ENCODE measurements at places on chromosomes 1 and 21. TPM values are rescaled to one million over a fixed set of nuclear protein-coding genes. Genes with fewer than 3 reads are reported as not detected.

- DNase-seq = no peak
Measured at GRCh38 chr1:156508205-156508954, 7.8 kb upstream of the MEF2D start.

- peak; percentile 10 for DNase-seq
Measured at GRCh38 chr1:174874331-174875053, 125.3 kb upstream of the CACYBP start.

DNA sequence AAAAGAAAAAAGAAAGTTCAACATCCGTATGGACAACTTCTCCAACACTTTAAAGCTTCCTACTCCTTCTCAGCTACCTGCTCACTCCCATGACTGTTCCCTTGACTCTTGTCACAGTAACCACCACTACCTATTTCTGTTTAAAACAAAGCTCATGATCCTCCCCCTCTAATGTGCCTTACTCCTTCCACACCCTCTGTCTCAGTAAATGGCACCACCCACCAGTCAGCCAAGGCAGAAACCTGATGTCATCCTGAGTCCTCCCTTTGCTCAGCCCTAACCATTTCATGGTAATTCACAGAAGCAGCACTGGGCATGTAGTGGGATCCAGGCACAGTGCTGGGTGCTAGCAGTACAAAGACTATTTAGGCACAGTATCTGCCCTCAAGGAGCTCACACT lies 63.0 kb upstream of the PPM1J start:
- no peak for DNase-seq

- DNase-seq = peak; percentile 92
Measured at GRCh38 chr1:32142446-32143301, 34.8 kb downstream of the KPNA6 start.

- no peak for DNase-seq
Measured at GRCh38 chr1:169698976-169699375, 12.4 kb downstream of the SELL start.

DNA sequence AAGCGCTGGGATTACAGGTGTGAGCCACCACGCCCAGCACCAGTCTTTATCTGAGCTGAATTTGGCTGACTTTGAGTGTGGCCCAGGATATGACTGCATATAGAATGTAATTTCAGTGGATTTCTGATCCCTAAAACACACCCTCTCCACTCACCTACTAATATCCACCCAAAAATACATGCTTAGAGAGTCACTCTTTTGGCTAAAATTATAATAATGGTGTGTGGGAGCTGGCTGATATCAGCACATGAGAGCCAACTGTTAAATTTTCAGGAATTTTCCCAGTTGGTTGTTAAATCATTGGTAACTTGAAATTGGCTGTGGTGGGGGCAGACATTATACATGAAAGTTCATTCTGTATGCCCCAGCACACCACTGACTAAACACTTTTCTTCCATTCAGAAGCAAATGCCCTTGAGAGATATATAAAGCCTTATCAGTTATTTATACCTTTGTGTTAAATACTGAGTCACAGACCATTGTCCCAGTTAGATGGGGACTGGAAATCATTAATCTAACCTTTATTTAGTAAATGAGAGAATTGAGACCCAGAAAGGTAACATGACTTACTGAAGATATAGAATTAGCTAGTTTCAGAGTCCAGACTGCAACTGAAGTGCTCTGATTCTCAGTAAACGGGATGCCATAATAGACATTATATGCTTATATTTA lies 9.9 kb upstream of the CD247 start:
- no peak for DNase-seq

GRCh38 chr1:31064111-31064717 lies 1.3 kb downstream of the PUM1 start:
- DNase-seq = peak; percentile 10

DNA sequence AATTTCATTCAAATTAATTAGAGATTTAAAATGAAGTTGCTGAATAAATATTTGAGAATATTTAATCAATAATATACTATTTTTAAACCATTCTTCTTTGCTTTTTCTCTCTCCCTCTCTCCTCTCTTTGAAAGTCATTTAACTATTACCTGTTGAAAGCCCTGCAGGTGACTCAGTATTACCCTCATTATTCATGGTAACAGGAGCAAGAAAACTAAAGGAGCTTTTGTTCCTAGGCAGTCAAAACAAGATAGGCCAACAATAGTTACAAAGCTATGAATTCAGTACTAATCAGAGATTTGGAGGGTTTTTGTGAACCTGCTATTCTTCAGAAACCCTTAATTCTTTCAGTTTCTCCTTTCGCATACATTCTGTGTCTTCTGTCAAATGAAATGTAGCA lies 721.3 kb upstream of the NCAM2 start:
- DNase-seq = no peak

GRCh38 chr1:28021064-28021463 lies 61.3 kb downstream of the XKR8 start:
- no peak for DNase-seq

DNA sequence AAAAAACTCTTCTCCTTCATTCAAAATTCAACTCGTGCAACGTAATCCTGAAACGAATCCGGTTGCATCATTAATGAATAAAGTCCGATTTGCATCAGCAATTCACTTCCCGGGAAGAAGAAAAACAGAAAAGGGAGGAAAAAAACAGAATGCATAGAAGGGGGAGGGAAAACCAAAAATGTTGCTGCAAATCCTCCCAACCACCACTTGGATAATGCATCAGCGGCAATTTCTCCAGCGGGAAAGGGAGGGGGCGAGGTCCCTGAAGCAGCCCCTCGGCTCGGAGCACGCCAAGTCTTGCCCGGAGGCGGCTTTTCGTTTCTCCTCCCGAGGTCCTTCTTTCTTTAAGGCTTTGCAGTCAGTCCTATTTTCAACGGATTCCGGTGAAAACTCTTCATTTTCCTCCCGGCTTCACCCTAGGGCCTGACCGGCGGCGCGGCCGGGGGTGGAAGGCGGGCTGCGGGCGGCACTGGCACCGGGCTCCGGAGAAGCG lies 723 bp downstream of the CDC42BPA start:
- peak; percentile 76 for DNase-seq

- peak; percentile 97 for DNase-seq
Measured at GRCh38 chr1:39204441-39205081, at the start of gene MACF1. TSS of gene MACF1 (plus strand) at chr1:39204695. CDS start at chr1:39205023, 328 bp downstream.

DNA sequence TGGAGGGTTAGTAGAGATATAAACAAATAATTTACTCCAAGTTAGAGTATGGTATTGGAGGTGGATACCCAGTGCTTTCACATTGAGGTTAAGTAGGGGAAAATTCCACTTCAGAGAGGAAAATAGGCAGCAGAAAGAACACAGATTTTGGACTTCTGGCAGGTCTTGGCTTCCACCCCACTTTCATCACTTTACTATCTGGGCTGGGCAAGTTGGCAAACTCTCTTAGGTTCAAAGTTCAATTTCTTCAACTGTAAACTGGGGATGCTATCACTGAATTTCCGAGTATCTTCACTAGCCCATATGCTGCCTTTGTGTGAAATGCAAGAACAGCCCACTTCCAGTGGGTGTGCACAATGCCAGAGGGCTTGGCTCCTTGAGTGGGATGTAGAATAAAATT lies 214.9 kb downstream of the GABPA start:
- no peak for DNase-seq

DNA sequence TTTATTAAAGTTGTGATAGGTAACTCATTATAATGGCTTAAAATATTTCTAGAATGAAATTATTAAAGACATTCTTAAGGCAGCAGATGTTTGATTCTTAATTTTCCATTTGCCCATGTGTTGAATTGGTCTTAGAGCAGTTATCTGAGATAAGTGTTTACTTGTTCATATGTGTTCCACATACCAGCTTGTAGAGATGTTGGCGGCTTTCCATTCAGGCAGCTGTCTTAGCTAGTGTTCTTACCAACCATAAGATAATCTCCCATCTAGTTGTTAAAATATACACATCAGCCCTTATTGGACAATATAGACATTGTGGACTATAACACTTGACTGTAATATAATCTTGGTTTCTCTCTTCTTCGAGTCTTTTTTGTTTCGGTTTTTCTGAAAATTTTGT lies 1372.9 kb upstream of the ADGRL2 start:
- no peak for DNase-seq

DNA sequence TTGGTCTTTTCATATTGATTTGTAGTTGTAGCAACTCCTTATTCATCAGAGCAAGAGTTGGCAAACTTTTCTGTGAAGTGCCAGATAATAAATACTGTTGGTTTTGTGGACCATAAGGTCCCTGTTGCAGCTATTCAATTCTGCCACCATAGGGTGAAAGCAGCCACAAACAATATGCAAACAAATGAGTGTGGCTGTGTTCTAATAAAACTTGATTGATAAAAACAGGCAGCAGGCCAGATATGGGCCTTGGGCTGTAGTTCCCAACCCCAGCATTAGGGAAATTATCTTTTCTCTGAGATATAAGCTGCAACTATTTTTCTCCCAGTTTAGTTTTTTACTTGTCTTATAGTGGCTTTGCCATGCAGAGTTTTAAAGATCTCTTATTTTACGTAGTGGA lies 469.2 kb downstream of the SMYD3 start:
- DNase-seq = no peak

- DNase-seq = no peak
Measured at GRCh38 chr21:30234643-30235042, 18.7 kb upstream of the CLDN8 start.

DNA sequence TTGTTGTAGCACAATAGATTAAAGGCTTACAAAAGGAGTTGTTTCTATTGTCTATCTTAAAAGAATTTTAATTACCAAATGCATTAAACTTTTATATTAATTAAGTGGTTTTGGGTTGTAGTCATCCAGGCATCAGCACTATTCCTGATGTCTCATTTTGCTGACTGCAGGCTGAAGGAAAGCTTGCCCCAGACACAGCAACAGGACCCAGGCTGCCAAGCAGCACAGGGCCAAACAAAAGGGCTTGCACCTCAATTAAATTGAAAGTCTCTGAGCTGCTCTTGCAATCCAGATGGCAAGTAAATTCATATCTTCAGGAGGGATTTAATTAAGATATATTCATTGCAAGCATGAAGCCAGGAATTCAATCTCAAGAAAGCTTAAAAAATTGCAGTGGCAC lies 80.7 kb upstream of the CHODL start:
- no peak for DNase-seq

GRCh38 chr1:90417126-90417525 lies 300.0 kb downstream of the BARHL2 start:
- no peak for DNase-seq

GRCh38 chr1:91513706-91514105 lies 13.1 kb downstream of the CDC7 start:
- no peak for DNase-seq

DNA sequence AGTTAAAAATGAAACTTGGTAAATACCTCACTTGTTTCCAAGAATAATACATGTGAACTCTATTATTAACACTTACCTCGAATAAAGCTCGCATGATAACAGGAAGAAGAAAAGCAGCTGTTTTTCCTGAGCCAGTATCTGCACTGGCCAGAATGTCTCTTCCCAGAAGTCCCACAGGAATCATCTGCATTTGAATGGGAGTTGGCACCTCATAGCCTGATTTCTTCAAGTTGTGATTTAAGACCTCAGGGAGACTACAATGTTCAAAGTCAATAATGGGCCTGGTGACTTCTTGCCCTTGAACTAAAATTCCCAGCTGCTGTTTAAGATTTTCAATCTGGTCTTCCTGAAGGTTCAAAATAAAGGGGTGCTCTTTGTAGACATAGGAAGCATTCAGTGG lies 3.8 kb downstream of the DDX59 start:
- DNase-seq = no peak

DNA sequence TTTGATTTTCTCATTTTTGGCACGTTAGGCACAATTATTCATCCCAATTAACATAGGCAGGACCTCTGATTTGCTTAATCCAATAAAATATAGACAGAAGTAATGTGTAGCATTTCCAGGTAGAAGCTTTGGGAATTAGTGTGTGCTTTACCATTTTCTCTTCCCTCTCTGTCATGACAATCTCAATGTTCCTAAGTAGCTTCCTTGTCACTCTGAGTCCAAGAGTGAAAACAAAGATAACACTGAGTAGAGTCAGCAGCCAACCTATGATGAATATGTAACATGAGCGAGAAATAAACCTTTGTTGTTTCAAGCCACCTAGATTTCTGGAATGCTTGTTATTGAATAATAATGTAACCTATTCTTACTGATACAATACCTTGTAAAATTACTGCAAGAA lies 283.8 kb downstream of the OMA1 start:
- no peak for DNase-seq

GRCh38 chr1:95233737-95234500 lies at the start of gene RWDD3:
TSS of gene RWDD3 (plus strand) at chr1:95234210. CDS start at chr1:95234231, 21 bp downstream.
- DNase-seq = peak; percentile 96

Gene LIN28A
- 1.4 TPM for total RNA-seq

Gene TRAF3IP3
- 6.7 TPM for total RNA-seq

Gene RNF186
- not detected for total RNA-seq

Gene RPE65
- 10.1 TPM for total RNA-seq

Gene PHF13
- total RNA-seq = 20.9 TPM

Gene FMO2
- 15.4 TPM for total RNA-seq

Gene ELAPOR1
- total RNA-seq = 1.9 TPM

Gene LCE3D
- total RNA-seq = 2.4 TPM

All from umbilical cord (tissue), 2 donors.